Stimulated activated CD4-positive, alpha-beta T cell treated with anti-CD3 and anti-CD28 coated beads, TNF-alpha, amount 100 ng/mL, for 48 hours (primary cell): ENCODE measurements at places on chromosomes 6 and 20.
A peak's percentile ranks its signal among the peaks of the same experiment; 100 is the strongest.

DNA sequence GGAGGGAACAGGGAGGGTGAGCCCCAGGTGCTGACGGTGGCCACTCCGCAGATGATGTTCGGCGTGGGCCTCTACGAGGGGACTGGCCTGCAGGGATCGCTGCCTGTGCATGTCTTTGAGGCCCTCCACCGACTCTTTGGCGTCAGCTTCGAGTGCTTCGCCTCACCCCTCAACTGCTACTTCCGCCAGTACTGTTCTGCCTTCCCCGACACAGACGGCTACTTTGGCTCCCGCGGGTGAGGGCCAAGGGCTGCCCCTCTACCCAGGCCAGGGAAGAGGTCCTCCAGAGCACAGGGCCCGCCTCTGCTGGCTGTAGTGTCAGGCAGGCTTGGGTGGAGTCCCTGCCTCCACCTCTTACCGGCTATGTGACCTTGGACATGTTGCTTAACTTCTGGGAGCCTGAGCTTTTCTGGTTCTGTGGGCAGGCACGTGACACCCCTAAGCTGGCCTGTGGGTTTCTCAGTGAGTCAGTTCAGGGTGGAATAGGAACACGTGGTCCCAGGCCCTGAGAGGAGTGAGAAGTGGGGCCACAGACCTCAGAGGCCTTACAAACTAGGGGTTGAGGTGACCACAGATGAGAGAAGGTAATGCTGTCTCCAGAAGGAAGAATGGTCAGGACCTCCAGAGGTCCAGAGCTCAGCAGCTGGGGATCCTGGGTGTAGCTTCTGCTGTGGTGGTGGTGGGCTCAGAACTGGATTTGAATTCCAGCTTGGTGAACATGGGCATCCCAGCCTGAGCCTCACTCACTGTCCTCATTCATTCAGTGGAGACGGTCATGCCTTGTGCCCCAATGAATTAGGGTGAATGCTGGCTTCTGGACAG is 11.9 kb downstream of the PCIF1 start:
- DNase-seq: peak; percentile 19

DNA sequence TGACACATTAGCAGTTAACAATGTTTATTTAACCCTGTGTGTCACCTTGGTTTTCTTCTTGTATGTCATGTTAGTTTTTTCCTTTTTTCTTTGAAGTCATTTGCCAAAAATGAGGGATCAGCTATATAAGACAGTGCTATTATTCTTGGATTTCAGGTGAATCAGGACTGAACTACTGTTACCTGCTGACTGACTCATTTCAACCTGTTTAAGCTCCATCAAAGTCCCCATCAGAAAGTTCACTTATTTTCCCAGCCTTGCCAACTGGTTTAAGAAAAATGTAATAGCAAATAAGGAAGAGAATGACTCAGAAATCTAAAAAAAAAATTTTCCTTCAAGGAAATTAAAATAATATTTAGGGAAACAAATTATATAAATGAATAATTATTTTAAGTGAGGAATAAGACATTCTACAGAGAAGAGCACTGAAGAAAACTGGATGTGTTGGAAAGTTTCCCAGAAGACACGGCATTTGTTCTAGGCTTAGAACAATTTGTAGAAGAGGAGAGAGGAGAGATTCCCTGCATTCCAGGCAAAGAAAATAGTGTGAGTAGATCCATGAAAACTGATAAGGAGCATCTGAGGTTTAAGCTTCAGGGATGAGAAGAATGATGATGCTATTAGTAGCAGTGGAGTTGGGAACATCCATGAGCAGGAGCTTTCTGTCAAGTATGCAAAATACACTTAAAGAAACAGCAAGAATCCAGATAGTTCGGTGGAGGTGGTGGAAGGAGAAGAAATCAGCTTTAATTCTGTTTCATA is 84.9 kb upstream of the SIM1 start:
- DNase-seq: no peak

GRCh38 chr20:33576432-33577125 is 85.5 kb upstream of the C20orf144 start:
- DNase-seq: no peak

DNA sequence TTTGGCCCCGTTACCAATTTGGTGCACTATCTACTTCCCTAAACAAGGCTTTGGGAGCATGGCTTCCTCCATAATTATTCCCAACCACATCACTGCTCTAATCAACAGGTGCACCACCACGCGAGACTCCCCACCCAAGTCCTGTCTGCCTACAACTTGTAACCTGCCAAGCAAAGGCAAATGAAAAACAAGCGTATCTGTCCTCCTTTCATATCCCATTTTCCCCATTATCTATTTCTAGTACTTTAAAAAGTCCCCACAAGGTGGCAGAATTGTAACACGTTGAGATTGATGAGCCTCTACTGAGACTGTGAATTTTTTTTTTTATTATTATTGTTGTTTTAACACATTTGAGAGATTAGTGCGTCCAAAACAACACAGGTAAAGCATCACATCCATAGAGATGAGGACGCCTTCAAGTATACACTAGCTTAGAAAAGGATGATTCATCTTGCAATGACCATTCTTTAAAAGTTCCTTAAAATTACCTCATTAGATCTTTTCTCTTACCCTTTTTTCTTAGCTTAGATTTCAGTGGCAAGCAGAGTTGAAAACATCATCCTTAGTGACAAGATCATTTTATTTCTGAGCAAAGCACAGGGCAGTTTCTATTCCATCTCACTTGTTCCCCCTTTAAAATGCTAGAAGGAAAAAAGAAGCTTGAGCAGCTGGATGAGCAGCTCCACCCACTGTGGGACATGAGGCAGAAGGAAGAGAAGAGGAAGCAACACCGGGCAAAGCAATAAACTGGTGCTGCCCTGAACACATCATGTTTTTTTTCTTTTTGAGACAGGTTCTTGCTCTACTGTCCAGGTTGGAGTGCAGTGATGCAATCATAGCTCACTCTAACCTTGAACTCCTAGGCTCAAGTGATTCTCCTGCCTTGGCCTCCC is 210.8 kb downstream of the ARHGAP18 start:
- no peak for DNase-seq

DNA sequence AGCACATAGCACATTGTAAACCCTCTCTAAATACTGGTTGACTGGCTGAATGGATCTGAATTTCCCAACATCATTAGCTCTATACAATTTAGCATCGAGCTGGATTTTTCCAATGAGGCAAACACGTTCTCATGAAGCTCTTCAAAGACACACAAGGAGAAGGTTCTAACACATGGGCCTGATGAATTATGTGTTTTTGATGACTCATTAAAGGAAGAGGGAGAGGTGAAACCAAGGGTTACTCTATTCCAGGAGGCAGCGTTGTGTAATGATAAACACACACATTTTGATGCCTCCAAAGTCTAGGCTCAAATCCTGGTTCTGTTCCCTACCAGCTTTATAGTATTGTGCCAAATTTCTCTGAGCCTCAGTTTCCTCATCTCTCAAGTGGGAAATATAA is 84.3 kb downstream of the PFDN4 start:
- DNase-seq: no peak
